Trophoblast cell (in vitro differentiated cells and primary cell): ENCODE measurements at places on chromosomes 2 and 18.

DNA sequence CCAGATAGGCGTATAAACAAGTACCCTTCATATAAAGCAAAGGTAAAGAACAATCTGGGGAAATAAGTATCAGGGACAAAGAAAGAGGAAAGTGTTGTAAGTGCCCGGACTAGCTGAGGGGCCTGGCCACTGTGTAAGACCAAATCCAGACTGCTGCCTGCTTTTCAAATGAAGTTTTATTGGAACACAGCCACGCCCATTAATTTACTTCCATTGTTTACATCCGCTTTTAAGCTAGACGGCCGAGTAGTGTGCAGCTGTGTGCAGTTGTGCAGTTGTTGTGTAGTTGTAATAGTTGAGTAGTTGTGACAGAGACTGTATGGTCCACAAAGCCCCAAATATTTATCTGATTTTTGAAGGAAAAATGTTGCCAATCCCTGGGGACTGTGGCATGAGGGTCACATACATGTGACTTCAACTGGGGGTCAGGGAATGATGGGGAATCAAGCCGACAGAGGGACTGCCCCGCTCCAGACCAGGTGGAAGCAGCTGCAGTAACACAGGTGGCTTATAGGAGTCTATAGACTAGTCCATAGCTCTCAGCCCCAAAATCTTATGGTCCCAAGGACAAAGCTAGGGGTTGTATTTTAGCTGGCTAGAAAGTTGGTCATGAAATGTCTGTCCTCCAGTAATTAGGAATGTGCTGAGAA is 30.0 kb downstream of the FHL2 start:
- DNase-seq = no peak

DNA sequence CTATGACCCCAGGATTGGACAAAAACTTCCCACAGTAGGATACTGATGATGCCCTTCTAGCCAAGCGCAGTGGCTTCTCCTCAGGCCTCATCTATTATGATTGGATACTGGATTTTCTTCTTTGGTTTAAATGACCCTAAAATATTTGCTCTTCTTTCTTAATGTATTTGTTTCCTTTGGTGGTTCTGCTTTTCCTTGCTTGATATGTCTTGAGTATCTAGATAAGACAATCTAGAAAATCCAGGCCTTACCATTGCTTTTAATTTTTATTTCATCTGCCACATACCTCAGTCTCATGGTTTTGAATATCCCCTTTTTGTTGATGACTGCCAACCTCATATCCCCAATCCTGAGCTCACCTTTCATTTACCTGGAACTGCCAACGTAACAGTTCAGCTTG is 35.6 kb downstream of the OTOF start:
- DNase-seq = no peak

DNA sequence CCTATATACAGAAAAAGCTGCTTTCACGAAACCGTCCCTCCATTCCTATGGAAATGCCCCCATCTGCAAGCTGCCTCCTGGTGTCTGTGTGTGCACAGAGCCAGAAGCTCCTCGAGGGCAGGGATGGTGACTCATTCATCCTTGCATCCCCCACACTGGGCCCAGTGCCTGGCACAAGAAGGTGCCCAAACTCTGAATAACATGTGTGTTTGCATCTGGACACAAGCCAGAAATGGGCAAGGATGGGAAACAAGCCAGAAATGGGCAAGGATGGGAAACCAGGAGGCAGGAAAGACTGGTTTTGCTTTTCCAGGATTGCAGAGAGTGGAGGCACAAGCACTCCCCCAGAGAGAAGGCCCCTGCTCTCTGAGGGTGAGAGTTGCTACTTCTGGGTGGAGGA is 313.9 kb downstream of the CELF4 start:
- DNase-seq = no peak

- no peak for DNase-seq
These were observed 80.2 kb downstream of the COL6A3 start for GRCh38 chr2:237333748-237334147.

- DNase-seq = no peak
These were observed 409.6 kb upstream of the TMEFF2 start for GRCh38 chr2:192604295-192604694.

- peak; percentile 40 for DNase-seq
These were observed 106.4 kb upstream of the NCKAP5 start for GRCh38 chr2:133674433-133675331.

DNA sequence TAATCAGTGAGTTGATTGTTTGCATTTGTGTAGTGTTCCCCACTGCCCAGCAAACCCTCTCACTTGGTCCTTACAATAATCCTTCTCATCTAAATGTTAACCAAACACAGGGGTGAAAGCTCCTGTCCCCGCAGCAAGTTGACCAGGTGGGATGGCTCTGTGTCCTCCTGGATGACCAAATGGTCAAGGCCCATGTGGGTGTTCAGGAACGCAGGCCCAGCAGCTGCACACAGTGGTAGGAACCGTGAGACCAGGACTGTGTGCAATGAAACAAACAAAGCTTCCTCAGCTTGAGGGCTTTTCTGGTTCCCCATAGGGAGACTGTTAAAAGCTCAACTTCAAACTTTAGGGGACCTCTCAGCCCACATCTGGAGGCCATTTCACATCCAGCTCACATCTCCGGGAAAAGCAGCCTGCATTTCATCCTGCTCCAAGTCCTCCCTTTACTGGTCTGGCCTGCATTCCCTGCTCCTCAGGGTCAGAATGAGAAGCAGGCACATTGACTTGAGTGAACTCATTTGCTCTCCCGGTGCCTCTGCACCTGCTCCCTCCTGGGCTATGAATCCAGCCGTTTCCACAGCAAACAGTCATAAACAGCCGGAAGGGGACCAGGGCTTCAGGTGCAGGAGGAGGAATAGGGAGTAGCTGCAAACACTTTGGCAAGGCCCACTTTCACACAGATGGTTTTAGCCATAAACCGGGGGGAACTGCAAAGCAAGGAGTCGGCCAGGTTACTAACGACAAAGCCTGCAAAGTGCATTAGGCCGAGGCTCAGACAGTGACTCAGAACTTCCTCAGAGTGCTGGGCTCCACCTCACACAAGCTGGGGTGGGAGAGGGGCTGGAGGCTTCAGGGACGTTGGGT is 144.7 kb downstream of the CAPN13 start:
- peak; percentile 79 for DNase-seq

DNA sequence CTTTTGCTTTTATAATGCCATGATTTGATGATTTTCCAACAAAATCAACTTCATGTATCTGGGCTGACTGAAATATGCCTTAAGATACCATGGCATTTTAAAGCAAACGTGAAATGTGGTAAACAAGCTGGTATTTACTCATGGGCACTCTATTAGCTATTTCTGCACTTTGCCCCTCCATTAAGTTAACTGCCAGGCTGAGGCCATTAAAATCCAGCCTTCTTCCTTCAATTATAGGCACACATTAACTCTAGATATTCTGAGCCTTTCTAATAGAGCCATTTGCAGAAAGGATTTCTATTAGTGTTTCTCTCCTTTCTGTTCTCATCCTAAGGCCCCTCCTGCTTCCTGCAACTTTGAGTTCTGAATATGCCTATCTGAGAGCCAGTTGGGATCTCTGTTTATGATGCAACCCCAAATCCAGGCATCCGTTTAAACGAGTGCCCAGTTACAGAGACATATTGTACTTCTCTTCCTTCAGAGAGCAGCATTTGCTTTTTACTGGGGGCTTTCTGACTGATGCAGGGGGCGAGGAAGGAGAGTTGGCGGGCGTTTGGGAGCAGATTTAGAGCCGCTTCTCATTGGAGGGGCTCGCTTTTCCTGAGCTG is 1.6 kb upstream of the KCNJ3 start:
- no peak for DNase-seq

DNA sequence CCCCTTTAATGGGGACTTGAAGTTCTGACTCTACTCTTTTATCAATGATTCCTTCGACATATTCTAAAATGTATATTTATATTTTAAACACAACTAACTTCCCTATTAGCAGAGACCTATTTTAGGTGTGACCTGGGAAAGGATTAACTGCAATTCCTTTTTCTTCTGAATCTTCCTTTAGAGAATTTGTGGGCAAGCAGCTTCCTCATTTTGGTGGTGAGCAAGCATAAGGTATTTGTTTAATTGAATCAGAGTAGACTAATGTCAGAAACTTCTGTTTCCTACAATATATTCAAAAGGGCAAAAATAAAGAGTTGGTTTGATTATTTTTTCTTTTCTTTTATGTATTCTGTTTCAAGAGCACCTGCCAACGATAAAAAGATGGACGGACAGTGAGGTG is 237.0 kb downstream of the IKZF2 start:
- DNase-seq = no peak

DNA sequence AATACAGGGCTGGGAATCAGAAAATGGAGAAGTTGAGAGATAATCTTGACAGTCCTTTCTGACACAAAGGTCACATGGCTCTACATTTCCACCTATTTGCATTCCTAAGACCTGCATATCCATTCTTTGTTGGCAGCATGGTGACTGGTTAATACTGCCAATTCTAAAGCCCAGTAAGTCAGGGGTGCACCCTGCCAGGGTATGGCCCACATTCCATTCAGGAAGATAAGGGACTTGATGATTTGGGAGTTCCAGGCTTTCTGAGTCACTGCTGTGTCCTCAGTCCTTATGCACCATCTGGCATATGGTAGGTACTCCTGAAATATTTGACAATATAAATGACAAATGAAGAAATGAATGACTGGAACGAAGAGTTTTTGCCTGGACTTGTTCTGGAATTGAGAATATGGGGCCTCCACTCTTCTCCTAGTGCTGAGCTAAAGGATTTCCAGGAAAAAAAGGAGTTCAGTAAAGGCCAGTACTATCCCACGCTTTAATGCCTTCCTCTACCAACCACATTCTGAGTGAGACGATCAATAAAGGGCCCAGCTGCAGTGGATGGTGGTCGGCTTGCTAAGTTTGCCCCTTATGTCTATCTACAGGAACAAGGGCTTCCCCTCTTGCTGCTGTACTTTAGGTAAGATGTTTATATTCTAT is 31.7 kb upstream of the EIF2AK3 start:
- DNase-seq = no peak

- DNase-seq = no peak
These were observed 124.1 kb upstream of the NYAP2 start for GRCh38 chr2:225275443-225275842.

DNA sequence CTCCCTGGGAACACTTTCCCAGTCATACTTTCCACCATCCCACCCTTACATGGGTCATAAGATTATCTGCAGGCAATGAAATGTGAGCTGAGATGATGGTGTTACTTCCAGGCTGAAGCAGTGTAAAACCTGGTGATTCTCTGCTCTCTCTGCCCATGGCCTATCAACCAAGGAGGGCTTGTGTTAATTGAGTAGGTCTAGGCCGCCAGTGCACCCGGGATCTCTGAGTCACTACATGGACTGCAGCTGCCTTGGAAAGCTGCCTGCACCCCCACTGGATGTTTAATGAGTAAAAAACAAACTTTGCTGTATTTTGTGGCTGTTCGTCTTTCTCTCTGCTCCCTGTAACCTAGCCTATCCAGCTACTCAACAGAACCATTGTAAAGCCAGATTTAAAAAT is 451.7 kb upstream of the SMIM21 start:
- no peak for DNase-seq

GRCh38 chr2:194087089-194087958 is 1569.7 kb upstream of the SLC39A10 start:
- no peak for DNase-seq

GRCh38 chr18:73245345-73245744 is 377.6 kb upstream of the NETO1 start:
- DNase-seq = no peak

- DNase-seq = no peak
These were observed 90.1 kb downstream of the DOK6 start for GRCh38 chr18:69490813-69491212.

DNA sequence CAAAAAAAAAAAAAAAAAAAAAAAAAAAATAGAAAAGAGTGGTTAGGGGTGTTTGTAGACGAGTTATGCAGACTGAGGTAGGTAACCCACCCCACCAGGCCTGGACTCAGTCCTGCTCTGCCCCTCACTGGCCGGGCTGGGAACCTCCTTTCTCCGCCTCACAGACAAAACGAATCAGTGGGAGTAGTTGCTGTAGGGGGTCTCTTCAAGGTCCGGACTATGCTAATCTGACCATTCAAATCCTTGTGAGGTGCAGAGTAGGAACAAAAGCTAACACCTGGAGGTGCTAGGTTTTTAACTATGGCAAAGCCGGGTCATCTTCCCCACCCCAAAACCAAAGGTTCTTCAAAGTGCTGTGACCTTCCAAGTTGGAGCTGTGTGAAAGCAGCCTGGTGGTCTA is 223.7 kb downstream of the SLC4A3 start:
- DNase-seq = no peak
